ENCODE measurements at places on chromosomes 4 and X.

DNA sequence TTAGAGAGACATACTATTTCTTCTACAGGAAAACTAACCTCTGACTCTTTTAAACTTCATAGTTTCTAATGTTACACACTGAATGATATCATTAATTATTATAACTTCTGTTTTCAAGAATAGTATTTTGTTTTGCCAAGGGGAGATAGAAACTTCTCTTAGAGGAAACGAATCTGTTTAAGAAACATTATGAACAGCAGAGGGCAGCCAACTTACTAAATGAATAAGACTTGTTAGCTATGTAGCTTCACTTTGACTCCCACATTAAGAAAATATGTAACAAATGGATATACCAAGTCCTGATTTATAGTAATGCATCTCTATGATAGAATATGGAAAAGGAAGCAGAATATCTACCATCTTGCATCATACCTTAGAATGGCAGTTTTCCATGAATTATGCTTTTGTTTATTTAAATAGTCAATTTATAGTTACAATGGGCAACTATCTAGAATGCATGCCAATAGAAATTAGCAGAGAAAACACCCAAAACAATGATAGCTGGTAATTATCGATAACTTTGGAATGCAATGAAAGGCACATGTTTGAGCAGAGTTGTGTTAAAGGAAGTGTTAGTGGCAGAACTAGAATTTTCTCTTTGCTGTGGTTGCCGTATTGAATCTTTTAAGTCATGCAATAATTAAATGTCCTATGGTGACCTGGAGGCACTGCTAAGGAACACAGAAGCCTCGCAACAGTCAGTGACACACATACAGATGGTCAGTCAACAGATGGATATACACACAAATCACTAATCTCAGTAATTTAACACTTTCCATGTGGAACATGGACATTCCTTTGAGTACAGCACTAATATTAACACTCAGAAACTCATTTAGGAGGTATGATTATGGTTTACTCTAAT, 105.7 kb upstream of the PDLIM3 start:
- DNase-seq, result peak; percentile 69

- DNase-seq, result no peak
These were observed 108.5 kb downstream of the ZNF330 start for GRCh38 chr4:141329174-141329569.

DNA sequence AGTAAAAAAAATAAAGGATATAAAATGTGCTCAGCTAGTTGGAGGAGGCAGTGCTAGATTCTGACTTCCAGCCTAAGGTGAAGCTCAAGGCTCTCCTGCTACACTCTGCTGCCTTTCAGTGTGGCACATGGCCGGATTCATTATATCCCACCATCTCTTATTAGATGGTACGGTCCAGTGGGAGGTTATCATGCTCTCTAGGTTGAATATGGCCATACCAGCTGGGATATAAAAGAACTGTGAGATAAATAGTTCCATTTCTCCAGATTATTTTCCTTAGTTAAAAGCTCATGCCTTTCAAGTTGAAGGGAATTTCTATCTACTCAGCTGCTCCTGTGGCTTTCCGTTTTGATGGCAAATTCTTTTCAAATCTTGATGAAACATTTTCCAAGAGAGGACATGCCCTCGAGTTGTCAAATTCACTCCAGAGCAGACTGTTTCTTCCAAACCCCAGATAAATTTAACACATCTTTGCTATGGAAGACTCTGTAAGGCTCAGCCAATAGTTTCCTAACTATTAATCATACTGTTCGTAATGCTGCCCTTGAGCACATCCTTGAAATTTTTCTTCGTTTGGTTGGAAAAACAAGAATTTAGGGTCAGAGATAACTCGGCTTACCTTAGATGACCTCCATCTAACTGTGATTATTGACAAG, 2.2 kb upstream of the MGARP start:
- no peak for DNase-seq

GRCh38 chrX:84488426-84488825, 13.8 kb downstream of the HDX start:
- DNase-seq, result no peak

- DNase-seq, result no peak
These were observed 40.8 kb upstream of the STX18 start for GRCh38 chr4:4582653-4583052.

- DNase-seq, result no peak
These were observed 4.5 kb downstream of the GJB1 start for GRCh38 chrX:71227370-71228062.

GRCh38 chr4:7420661-7421040, 14.1 kb downstream of the PSAPL1 start:
- no peak for DNase-seq

DNA sequence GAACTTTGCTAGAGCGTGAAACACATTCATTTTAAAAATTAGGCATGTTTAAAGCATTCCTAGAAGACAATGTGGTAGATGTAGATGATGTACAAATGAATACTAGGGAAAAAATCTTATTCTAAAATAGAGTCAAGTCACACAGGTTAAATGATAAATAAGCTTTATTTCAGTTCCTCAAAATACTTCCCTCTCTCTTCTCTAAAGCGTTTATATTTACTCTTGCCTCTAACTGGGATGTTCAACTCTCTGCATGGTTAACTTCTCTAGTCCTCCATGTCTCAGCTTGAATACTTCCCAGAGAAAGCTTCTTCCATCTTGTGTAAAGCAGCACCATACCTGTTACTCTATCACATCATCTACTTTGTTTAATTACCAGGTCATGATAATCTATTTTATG, 30.9 kb upstream of the GLRA3 start:
- DNase-seq, result no peak

Measured in GM12865 (cell line).